COR-L47 (cell line): ENCODE measurements at places on chromosomes 7 and 10.

GRCh38 chr7:106772655-106773108 lies 92.4 kb upstream of the PIK3CG start:
- DNase-seq, result no peak

- DNase-seq, result no peak
Measured at GRCh38 chr7:68619526-68619925, 978.7 kb upstream of the AUTS2 start.

- no peak for DNase-seq
Measured at GRCh38 chr10:128867210-128867609, 599.8 kb upstream of the MGMT start.

GRCh38 chr10:725302-725701 lies 35.8 kb upstream of the DIP2C start:
- no peak for DNase-seq

DNA sequence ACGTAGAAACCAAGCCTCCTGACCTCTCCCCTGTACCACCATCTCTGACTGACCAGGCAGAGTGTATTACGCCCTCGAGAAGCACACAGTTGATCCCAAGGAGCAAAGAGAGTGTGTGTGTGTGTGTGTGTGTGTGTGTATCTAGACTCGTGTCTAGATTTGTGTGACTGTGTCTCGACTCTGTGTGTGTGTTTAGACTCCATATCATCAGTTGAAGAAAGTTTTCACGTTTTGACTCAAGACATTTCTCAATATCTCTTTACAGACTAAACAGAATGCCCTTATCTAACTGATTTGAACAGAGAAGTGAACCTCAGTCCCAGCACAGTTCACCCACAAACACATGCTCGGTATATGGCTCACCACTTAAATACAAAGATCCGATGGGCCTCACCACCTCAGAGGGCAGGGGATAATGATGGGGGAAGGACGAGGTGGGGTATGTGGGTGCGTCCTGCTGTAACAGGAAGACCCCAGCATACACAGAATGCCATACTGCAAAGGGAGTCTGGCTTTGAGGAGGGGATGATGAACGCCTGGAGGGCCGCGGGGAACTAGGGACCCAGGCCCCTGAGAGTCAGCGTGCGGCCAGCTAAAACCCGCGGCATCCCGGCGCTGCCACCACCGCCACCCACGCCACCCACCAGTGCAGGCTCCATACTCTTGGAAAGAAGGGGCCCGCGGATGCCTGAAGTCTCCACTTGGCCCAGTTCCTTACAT lies 780 bp downstream of the ALDH18A1 start:
- no peak for DNase-seq

DNA sequence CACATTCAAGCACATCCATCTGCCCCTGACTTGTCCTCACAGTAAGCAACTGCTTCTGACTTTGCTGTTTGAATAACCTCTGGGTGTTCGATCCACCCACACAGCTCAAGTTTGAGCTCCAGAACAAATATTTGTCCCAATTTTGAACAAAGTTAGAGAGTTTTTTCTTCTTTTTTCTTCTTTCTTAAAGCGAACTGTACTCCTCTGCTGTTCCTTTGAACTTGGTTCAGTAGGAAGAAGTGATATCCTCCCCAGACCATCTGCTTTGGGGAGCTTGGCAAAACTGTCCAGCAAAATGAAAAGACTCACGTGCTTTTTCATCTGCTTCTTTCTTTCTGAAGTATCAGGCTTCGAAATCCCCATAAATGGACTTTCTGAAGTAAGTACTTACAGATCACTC lies at the start of gene ITIH2:
TSS of gene ITIH2 (plus strand) at position 177 of the 400 bp plus-strand sequence. CDS start at position 296, 119 bp downstream.
- no peak for DNase-seq

- DNase-seq, result no peak
Measured at GRCh38 chr10:110994406-110995086, 75.1 kb downstream of the SHOC2 start.

DNA sequence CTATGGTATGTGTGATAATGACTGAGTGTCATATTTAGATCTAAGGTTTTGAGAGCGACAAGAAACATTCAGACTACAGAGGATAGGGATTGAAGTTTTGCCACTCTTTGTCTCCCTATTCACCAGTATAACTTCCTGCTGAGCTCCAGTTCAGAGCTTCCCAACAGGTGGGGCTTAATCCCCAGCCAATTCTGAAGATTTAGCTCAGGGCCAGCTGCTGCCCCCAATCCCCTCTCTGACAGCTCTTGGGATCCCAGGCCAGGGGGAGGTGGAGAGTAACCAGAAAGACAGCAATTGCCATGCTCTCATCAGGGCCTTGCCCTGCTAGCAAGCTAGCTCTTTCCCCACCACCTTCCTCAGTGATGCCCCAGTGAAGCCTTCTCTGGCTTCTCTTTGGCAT lies 57.8 kb downstream of the TRIL start:
- DNase-seq, result no peak

DNA sequence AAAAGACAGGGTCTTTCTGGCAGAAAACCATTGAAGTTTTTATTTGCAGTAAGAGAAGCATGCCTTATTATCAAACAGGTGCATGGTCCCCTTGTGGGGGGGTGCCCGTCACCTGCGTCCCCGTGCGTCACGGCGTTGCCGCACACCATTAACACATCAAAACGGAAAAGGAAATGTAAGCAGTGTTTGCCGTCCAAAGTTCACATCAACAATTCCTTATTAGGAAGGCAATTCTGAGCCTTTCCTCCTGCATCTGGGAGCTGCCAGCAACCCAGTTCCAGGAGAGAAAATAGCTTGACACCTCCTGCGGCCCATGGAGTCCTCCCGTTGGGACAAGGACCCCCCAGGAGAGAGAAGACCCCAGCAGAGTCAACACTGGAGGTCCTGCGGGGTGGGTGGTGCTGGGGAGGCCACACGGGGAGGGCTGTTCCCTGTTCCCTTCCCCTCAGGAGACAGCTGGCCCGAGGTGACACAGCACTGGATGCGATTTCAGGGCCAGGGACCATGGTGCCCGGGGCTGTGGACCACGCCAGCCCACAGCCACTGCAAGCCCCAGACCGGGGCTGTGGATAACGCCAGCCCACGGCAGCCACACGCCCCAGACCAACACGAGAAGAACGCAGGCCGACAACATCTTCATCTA lies 39.5 kb downstream of the DIP2C start:
- no peak for DNase-seq

- DNase-seq, result no peak
Measured at GRCh38 chr7:34758111-34758601, 100.1 kb downstream of the NPSR1 start.

DNA sequence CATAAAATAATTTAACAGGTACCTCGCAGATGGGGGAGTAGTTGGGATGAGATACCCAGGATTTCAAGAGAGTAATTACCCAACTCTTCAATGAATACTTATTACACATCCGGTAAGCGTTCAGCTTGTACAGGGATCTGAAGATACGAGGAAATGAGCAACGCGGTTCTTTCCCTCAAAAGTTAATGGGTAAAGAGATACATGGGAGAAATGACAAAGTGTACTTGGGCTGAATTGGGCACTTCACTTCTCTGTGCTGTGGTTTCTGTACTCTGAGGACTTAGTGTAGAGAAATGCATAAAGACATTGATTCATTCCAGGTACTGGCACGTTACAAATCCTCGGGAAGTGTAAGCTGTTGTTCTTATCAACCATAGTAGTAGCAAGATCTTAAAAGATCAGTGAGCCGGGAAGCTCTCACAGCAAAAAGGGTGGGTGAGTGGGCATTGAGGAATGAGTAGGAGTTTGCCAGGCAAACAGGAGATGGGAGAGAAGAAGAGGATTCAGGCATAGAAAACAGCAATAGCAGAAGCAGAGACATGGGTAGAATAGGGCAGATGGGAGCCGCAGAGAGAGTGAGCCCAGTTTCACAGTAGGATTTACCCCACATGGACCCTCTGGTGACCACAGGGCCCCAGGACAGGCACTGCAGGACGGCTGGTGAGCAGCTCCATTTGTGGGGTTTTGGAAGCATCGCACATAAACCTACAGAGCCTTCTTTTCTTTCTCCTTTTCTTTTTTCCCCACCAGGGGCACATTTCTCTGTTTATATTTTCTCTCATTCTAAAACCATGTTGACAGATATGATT lies 304.3 kb upstream of the PITRM1 start:
- no peak for DNase-seq

DNA sequence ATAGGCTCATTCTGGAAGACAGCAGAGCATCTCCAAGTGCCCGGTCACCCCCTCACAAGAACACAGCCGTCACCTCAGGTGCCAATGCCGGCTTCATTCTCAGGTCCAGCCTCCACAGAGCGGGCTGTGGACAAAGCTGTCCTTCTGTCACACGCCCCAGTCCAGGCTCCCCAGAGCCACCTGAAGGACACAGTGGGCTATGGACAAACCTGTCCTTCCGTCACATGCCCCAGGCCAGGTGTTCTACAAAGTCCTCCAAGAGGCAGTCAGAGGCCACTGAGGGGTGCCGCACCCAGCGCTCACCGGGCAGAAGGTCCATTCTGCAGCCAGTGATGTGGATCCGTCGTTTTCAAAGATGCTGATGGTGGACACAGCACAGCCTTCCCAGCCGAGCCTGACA lies 173.2 kb upstream of the PPP2R2D start:
- DNase-seq, result no peak

GRCh38 chr10:11462071-11462470 lies 149.4 kb downstream of the USP6NL start:
- DNase-seq, result no peak

GRCh38 chr7:116752305-116753074 lies 80.5 kb downstream of the MET start:
- DNase-seq, result no peak

DNA sequence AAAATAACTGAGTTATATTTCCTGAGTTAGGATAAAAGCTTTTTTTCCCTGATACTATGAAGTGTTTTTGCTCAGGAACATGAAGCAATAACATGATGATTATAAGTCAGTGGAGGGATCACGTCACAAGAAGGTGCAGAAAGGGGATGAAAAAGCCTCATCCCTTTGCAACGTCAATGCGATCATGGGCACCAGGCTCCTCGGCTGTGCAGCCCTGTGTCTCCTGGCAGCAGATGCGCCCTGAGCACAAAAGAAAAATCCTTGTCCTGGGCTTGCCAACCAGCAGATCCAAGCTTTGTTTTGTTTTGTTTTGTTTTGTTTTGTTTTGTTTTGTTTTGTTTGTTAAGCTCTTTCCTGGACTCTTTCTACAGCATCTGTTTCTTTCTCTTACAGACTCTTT lies 103.5 kb upstream of the PRSS1 start:
- peak; percentile 33 for DNase-seq

DNA sequence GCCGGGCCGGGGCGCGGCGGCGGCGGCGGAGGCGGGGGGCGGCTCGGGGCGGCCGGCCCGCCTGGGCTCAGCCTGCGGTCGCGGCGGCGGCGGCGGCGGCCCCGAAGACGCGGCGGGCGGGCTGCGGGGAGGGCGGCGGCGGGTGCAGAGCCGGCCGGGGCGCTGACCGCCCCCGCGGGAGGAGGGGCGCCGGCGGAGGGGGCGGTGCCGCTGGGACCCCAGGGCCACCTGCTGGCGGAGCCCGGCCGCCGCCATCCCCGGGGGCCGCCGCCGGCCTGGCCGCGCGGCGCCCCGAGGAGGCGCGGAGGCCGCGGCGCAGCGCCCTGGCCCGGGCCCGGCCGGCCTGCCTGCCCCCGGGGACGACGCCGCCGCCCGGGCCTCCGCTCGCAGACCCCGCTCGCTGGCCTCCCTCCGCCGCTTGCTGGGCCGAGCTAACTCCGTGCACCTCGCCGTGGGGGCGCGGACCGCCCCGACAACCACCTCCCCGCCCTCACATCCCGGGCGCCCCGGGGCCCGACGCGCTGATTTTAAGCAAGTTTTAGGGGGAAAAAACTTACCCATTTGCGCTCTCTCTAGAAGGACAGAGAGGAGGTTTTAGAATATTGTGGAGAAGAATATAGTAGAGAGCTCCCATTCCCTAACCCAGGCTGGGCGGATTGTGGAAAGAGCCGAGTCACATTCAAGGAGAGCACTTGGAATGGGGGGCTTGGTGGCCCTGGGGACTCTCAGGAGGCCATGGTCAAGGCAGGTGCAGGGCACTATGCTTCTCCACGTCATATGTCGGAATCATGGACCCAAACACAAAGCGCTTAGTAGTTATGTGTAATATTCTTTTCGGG lies at the start of gene BEND7:
TSS of gene BEND7 (minus strand) at position 140 of the 839 bp plus-strand sequence. CDS start 481 bp downstream, outside the sequence.
- no peak for DNase-seq

- DNase-seq, result no peak
Measured at GRCh38 chr10:123645615-123646014, 20.5 kb upstream of the GPR26 start.

GRCh38 chr7:131600085-131600881 lies 43.9 kb upstream of the PODXL start:
- DNase-seq, result no peak

DNA sequence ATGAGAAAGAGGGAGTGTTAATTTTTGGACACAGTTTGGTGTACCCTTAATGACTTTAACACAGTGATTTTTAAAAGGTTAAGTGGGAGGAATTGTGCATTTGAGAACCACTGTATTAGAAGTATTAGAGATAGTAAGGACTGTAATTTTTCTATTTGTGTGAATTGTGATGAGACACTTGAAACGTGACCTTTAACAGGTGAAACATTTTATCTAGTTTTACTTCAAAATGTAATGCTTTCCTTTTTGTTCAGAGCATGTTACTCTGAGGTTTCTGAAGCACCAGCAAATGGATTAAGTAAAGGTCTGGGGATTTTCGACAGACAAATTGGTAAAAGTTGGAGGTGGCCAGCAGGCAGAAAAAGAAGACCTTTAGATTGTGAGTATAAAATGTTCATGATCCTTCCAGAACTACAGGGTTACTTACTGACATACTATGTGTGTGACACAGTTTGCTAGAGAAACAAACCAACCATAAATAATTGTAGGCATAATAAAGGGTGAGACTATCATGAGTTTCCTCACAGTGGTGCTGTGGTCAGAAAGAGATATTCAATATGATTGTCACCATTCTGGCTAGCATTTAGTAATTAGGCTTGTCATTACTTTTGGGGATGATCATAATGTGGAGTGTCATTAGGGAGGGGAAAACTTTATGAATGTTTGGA lies 26.1 kb downstream of the LCOR start:
- no peak for DNase-seq

DNA sequence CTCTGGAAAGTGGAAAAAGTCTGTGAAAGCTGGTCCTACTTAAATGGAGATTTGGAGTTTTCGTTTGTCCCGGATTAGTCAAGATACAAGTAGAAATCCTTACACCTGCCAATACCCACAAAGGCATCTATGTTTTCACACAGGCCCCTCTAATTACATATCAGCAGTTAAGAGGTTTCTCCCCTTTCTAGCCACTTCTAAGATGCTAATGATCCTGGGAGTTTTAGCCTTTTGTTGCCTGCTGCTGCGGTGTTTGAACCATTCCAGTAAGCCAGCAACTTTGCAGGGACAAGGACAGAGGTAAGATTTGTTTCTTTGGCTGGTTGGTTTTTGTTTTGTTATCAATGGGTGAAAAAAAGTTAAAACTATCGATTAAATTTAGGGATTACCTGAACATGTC lies 5.8 kb upstream of the C1QL3 start:
- no peak for DNase-seq

DNA sequence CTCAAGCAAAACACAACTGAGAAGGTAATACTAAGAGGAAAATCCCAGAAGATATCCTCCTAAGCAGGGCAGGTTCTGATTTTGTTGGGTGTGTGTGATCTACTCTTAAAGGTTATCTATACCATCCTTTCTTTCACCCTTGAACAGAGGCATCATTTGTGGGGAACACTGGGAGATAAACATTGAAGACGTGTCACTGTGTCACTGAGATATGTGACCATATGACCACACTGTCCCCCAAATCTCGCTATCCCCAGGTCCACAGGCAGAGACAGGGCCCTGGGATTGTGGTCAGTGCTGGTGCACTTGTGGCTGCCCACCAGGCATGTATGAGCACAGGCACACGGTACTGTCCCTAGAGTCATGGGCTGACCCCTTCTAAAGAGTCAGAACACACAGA lies 30.0 kb downstream of the TECTB start:
- no peak for DNase-seq
